H7 (cell line): ENCODE measurements at places on chromosomes 5 and 9. TPM values are rescaled to one million over a fixed set of nuclear protein-coding genes. Genes with fewer than 3 reads are reported as not detected.

Gene C9orf50
- total RNA-seq, result not detected in 2 replicates

Gene SPINK5
- total RNA-seq, result 0.83 and 2.0 TPM in 2 replicates

Gene IL17B
- total RNA-seq, result not detected in 2 replicates

Gene ENTREP1
- 7.5 and 8.6 TPM in 2 replicates for total RNA-seq

- DNase-seq, result no peak
Measured at GRCh38 chr5:4995014-4995413, 145.1 kb upstream of the ADAMTS16 start.

- peak; percentile 91 for DNase-seq
Measured at GRCh38 chr9:86947146-86948073, at the start of gene GAS1. Gene GAS1, minus strand, starts transcription at chr9:86947506. Its CDS starts 727 bp downstream, at chr9:86946779.

DNA sequence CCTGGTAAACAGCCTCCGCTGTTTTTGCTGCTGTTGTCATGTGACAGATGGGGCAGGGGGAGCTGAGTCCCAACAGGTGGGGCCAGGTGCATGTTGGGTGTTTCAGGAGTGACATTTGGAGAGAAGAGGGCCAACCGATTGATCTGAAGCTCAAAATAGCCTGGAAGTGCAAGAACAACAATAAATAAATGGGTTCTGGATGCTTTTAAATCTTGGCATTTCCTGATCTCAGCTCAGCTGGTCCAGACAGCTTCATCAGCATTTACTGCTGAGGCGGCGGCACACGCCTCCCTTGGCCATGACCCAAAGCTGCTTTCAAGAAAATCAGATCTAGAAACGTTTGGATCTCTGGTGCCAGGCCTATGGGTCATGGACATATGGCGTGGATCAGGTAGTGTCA, 70.5 kb downstream of the PPARGC1B start:
- DNase-seq, result no peak

DNA sequence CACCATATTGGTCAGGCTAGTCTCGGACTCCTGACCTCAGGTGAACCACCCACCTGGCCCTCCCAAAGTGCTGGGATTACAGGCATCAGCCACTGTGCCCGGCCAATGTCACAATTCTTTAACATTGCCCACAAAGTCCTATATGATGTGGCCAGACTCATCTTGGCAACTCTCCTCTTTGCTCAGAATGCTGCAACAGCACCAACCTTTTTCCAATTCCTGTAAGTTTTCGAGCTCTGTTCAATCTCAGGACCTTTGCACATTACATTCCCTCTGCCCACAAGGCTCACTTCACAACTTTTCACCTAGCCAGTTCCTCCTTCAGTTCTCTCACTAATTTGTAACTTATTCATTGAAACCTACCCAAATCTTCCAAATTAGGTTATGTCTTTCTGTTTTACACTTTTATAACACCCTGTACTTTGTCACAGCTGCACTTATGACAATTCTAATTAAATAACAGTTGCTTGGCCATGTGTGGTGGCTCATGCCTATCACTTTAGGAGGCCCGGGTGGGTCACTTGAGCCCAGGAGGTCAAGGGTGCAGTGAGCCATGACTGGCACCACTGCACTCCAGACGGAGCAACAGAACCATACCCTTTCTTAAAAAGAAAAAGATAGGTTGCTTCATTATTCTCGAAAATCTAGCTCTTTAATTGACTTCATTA, 30.9 kb upstream of the GLDC start:
- no peak for DNase-seq

- no peak for DNase-seq
Measured at GRCh38 chr5:173645890-173646574, 29.6 kb upstream of the BOD1 start.

DNA sequence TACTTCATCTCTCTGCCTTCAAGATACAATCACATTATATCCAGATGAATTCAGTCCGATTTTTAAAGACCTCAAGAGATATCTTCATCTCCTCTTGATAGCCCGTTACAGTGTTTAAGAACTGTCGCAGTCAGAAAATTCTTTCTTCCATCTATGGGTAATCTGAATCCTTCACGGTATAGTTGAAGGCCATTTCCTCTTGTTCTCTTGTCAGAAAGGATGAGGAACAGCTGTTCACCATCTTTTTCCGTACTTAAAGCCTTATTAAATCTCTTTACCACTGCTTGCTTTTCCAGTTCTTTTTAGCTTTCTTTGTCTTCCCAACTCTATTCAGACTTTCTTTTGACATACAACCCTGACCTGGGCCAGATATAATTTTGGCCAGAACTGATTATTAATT, 121.8 kb downstream of the XRCC4 start:
- DNase-seq, result no peak

GRCh38 chr5:79077680-79078365, 8.3 kb downstream of the BHMT2 start:
- no peak for DNase-seq

GRCh38 chr5:73485715-73486114, 12.5 kb upstream of the BTF3 start:
- no peak for DNase-seq

DNA sequence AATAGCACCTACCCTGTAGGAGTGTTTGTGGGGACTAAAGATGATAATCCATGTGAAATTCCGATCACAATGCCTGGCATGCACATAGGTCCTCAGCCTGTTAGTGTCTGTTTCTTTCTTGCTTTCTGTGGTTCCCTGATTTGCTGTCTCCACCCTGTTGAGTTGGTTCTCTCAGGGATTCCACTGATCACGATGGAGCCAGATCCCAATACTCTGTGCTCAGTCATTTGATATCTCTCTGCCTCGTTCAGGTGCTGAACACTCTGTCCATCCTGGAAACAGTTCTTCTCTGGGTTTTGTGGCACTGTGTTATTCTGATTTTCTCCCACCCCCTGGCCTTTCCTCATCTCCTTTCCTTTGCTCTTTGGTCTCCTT, 60.8 kb downstream of the ARHGAP26 start:
- no peak for DNase-seq

DNA sequence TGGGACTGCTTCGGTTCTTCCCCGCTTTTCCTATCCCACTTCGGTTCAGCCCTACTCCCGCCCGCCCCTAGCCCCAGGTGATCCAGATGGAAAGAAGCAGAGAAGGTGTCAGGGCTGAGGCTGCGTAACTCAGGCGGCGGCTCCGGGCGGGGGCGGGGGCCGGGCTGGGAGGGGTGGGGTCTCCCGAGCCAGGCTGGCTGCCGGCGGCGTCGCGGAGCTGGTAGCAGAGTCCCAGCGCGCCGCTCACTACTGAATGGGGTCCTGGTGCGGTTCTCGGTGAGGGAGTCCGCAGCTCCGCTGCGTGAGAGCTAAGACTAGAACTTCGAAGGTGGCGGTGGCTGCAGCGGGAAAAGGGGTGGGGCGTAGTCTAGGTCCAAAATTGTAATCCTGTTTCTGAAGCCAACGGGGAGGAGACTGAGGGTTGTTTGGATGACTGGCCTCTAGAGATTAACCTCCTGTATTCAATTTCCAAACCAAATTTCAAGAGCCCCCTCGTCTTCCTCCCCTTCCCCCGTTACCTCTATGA, 1.4 kb downstream of the PRR16 start:
- DNase-seq, result peak; percentile 71

DNA sequence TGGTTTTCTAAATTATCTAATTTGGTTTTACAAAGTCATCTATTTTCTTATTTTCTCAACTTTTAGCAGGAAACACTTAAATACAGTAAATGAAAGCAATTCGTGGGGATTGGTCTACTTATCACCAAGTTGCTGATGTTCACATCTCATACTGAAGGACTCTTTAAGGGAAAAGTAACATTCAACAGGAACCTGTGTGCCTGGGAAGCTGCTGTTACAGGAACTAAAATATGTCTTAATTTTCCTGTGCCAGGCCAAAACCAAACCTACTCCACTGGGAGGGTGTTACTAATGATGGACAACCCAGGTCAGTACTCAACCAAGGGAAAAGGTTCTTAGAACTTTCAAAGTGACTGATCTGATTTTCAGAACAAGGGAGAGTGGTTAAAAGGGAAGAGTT, 5.3 kb downstream of the ISCA1 start:
- DNase-seq, result no peak

DNA sequence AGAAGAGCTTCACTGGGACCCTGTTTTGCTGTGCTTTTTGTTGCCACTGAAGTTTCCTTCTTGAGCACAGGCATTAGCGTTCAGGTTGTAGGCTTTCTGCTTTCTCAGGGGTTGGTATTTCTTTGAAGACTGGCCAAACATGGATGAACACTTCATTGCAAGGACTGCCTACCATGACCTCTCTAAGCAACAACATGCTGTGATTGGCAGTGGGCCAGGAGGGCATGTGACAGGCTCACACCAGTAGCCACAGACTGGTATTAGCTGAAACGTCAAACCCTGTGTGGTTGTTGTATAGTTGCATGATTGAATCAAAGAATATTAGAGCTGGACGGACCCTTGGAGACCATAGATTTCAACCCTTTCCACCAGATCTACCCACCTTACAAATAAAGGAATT, 20.0 kb upstream of the MLANA start:
- no peak for DNase-seq

DNA sequence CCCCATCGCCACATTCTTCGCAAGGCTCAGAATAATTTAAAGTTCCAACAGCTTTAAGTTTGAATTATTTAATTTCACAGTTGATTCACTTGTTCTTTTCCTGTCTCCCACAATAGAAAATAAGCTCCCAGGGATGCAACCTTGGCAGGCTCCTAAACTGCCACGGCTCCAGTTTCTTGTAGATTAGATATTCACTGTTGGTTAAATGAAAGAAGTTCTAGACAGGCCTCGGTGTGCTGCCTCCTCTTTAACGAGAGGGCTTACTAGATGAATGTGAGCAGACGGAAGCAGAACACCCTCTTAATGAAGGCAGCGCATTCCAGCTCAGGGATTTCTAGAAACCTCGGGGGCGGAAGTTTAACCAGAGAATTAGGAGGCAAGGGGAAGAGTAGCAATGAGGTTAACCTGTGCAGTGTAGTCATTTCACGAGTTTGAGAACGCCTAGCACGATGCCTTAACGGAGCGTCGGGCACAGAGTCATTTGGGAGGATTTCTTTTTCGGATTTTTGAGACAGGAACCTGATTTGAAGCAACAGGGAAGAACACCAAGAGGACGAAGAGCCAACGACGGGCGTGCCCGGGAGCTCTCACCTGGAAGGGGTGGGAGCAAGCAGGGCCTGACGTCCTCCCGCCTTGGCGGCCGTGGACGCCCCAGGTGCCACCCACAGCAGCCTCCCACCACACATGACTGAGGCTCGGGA, 637 bp upstream of the SMC5 start:
- DNase-seq, result no peak

DNA sequence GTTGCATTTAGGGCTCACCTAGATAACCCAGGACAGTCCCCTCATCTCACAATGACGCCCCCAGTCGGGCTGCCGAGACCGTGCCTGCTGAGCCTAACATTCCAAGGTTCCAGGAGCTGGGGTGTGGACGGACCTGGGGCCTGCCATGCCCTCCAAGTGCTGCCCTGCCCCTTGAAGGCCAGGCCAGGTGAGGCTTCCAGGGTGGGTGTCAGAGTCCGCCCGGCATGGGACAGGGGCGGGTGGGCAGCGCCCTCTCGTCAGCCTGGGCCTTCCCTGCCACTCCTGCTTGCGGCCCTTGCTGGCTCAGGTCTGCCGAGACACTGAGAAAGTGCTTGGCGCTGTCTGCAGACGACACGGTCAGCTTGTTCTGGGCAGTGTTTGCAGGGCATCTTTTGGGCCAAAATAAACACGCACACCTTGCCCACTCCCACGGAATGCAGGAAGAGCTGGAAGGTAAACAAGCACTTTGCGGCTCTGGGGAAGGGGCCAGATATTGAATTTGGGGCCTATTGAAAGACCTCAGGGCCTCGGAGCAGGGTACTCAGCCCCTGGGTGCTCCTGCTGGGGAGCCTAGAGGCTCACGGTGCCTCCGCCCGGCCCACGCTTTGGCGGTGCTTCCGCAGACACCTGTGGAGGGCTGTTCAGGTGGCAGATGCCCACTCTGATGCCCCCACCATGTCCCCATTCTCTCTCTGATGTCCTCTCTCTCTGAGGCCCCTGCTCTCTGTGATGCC, 4.2 kb upstream of the SCGB3A1 start:
- peak; percentile 60 for DNase-seq

- DNase-seq, result peak; percentile 91
Measured at GRCh38 chr9:131869348-131869747, 129.5 kb upstream of the RAPGEF1 start.
